ENCODE measurements at places on chromosomes 2 and 18. TPM values are rescaled to one million over a fixed set of nuclear protein-coding genes. Genes with fewer than 3 reads are reported as not detected.
A peak's percentile ranks its signal among the peaks of the same experiment; 100 is the strongest.

The SLC5A7 gene
- total RNA-seq = 0.40 TPM

The ACTR3 gene
- total RNA-seq = 83.9 TPM

The DLX1 gene
- total RNA-seq = 1.1 TPM

- H3K4me1 ChIP-seq = no peaks in the 10 kb centered on the region
- peaks cover 6% of the 10 kb centered on the region for H3K36me3 ChIP-seq
- no peak overlapping the region for H3K27ac ChIP-seq
- no peaks in the 10 kb centered on the region for H3K27me3 ChIP-seq
- H3K4me3 ChIP-seq = no peak overlapping the region
- no peak for DNase-seq
Measured at GRCh38 chr2:47422560-47422959, 19.6 kb downstream of the MSH2 start.

DNA sequence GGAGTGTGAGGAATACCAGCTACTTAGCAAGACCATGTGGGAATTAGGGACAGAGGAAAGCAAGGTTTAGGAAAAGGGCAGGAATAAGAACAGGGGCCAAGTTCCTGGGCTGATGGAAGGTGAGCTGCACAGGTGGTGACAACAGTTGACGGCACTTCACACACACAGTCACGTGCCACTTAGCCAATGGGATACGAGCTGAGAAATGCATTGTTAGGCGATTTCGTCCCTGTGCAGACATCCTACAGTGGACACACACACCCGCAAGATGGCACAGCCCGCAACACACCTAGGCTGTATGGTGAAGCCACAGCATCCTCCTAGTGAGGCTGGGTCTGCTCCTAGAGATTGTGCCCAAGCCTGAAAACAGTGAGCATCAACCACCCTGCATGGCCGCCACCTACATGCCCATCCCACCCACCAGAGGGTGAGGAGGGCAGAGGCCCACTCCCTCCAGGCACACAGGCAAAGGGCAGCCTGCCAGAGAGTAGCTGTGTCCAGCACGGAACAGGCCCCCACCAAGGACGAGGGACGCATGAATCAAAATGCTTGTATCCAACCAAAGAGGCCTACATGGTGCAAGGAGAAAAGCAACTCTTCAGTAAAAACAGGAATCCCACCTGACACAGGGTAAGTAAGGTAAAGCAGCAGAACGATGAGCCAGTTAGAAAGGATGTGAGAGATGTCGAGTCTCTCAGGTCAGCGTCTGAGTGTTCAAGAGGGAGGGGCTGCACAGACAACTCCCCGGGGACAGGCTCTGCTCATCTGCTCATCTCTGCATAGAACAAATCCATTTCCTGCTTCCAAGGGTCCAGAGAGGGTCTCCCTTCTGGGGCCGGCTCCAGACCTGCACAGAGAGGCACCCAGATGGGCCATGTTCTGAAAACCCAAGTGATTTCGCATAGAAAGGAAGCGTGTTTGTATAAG is 51.3 kb downstream of the ZNF516 start:
- H3K4me1 ChIP-seq = peaks cover 8% of the 10 kb centered on the region
- DNase-seq = no peak
- no peak overlapping the region for H3K4me3 ChIP-seq
- H3K27ac ChIP-seq = no peak overlapping the region
- H3K27me3 ChIP-seq = no peaks in the 10 kb centered on the region

DNA sequence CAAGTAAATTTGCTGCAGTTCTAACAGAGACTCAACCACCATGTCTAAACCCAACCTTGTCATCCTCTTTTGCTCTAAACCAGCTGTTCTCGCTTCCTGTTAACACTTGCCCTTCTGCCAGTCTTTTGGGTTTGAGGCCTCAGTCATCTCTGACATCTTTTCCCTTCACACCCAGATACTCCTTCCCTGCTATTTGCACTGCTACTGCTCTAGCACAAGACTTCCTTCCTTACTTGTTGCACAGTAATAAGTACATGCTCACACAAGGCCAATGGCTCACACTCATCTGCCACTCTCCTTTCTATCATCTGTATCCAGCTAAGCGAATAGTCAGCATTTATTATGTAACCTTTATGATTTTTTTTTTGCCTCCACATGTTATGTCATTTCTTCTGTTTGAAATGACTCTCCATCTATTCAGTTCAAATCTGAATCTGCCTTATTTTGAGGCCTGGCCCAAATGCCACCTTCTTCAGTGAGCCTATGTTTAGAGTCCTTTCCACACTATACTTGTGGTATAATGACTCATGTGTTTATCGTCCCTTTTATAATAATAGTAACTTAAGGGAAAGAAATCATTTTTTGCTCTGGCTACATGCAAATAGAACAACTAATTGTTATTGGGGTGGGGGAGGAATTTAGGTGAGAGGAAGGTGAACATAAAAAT is 22.5 kb upstream of the CDKL4 start:
- no peak overlapping the region for H3K4me3 ChIP-seq
- H3K4me1 ChIP-seq = no peaks in the 10 kb centered on the region
- H3K27ac ChIP-seq = no peak overlapping the region
- DNase-seq = no peak
- no peaks in the 10 kb centered on the region for H3K27me3 ChIP-seq
- H3K36me3 ChIP-seq = no peaks in the 10 kb centered on the region

- no peak for DNase-seq
- H3K36me3 ChIP-seq = no peaks in the 10 kb centered on the region
- no peak overlapping the region for H3K27ac ChIP-seq
- no peak overlapping the region for H3K4me3 ChIP-seq
Measured at GRCh38 chr2:102235042-102235473, 48.2 kb downstream of the IL1RL2 start.

- peaks cover 39% of the 10 kb centered on the region for H3K4me1 ChIP-seq
- DNase-seq = peak; percentile 40
- no peaks in the 10 kb centered on the region for H3K27me3 ChIP-seq
- no peaks in the 10 kb centered on the region for H3K36me3 ChIP-seq
Measured at GRCh38 chr18:54222922-54223567, 1.4 kb downstream of the MBD2 start.

Data from thyroid gland (tissue), 4 donors.